ENCODE measurements at places on chromosomes 7 and 10.
A peak's percentile ranks its signal among the peaks of the same experiment; 100 is the strongest.

- no peak for DNase-seq
Observed at GRCh38 chr7:4343272-4344247, 338.5 kb upstream of the FOXK1 start.

- peak; percentile 15 for DNase-seq
Observed at GRCh38 chr7:22853674-22854157, 31.1 kb upstream of the TOMM7 start.

DNA sequence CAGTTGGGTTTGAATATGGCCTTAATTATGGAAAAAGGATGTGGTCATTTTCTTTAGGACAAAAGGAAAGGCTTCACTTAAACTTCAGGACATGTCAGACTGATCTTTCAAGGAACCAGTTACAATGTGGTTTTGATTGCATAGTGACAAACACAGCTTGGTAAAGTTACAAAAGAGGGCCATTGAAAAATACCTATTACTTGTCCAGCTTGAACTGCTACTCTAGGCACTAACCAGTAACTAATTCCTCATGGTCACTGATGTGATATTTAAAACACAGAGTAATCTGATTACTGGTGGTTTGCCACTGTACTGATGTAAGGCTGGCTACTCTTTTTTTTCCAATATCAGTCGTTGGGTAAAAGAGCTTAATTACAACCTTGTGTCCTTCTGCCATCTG lies 22.6 kb downstream of the TES start:
- DNase-seq, result no peak

- no peak for DNase-seq
Observed at GRCh38 chr7:92415225-92415624, 32.1 kb upstream of the GATAD1 start.

DNA sequence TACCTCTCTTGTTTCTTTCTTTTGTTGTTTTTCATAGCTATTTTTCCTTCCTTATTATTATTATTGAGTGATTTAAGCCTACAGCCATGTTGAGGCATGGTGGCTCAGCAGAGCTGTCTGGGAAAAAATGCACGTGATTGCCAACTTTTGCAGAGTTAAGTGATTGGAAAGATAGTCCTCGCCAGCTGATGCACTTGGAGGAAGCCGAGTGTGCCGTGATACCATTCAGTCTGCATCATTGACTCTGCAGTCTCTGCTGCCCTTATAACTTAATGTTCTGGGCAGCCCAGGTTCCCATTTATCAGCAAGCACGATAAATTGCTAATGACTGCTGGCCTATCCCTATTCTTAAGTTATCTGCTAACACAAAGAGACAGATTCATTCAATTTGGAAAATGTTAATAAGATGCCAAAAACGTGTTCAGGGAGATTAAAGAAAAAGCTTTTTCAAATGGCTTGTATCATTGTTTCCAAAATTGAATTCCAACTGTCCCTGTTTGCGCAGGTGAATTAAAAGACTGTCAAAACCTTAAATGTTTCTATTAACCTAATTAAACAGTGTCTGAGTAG lies 232.9 kb upstream of the NPY start:
- no peak for DNase-seq

- DNase-seq, result no peak
Observed at GRCh38 chr7:251446-252175, 38.4 kb upstream of the FOXL3 start.

DNA sequence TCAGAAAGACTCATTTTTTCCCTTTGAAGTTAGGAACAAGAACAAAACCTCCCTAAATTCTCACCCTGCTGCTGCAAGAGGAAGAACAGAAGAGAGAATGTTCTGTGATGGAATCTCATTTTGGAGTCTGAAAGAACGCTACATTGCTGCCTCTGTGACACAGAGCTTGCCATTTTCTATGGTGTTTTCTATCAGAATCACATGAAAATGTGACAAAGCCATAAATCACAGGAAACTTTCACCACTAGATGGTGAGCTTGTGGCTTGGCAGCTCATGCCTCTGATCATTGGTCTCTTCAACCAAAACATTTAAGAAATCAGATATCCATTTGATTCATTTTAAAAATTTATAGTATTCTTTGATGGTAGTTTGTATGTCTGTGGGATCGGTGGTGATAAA lies 82.9 kb downstream of the CADPS2 start:
- DNase-seq, result peak; percentile 71

DNA sequence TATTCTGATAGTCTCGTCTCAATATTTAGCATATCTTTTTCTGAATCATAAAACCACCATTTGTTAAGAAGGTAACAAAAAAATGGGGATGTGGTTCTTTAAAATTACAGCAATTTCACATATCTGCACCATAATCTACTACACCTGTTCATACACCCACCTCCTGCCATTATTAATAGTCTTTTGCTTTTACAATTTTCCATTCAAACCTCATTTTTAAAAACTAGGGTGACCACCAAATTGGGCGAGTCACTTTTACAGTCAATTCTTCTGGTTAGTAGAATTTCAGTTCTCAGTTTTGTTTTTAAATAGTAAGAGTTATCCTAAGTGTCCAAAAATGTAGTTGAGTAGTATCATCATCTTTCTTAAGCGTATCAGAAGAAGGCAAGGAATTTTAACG lies 48.4 kb upstream of the GSAP start:
- no peak for DNase-seq

GRCh38 chr7:77910124-77910523 lies 111.6 kb downstream of the PHTF2 start:
- DNase-seq, result peak; percentile 25

DNA sequence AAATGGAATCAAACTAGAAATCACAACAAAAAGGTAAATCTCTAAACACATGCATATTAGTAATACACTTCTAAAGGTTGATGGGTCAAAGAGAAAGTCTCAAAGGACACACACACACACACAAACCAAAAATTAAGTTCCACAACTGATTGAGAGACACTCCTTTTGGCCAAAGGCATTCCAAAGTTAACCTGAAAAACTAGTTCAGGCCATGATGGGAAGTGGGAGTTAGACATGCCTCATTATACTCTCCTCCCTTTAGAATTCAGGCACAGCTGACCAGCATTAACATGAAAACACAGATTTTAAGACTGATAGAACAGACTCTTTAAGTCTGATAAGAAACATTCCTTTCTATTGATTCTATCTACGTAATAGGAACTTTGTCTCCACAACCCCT lies 332.4 kb upstream of the IGFBP3 start:
- no peak for DNase-seq

DNA sequence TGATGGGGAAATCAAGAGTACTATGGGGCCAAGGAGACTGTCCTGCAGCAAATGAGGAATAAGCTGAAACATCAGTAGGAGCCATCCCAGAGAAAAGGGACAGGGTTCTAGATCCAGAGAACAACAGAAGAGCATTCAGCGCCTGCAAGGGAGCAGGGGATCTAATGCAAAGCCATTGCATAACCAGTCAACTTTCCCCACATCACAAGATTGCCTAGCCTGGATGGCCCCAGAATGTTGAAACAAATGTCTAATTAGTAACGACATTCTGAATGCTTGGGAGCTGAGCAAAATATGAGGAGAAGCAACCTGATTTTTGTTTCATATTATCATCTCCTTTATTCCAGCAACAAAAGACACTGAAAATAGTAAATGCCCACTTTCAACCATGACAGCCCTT lies 2.7 kb upstream of the MPP7 start:
- no peak for DNase-seq

GRCh38 chr10:4262870-4263600 lies 478.0 kb upstream of the KLF6 start:
- DNase-seq, result no peak

DNA sequence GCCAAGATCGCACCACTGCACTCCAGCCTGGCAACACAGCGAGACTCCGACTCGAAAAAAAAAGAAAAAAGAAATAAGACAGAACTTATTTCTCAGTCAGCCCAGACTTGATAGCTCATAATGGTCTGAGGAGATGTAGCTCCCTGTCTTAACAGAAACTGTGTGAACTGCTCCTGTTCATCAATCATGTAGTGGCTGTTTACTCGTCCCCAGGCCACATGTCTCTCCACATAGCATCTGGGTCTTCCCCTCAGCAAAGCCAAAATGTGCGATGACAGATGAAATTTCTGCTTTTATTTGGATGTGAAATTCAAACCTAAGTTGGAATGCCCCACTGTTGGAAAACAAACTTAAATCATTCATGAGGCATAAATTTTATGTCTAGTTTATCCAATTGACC lies 219.0 kb downstream of the CACNA2D1 start:
- DNase-seq, result no peak

- no peak for DNase-seq
Observed at GRCh38 chr10:122864194-122864592, 15.2 kb downstream of the FAM24B start.

DNA sequence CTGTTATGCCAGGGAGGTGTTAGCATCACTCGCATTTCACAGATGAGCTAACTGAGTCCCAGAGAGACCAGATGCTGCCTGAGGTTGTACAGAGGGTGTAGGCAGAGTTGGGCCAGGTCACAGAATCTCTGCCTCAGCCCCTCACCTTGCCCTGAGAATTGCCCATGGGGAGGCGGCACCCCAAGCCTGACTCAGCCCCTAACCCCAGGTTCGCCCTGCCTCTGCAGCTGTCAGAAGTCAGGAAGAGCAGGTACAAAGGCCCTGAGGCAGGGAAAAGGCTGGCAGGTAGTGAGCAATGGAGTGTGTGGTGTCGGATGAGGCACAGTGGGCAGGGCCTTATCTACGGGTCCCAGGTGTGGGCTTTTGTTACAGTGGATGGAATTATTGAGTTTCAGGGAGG lies 79.4 kb downstream of the MYL10 start:
- DNase-seq, result no peak

DNA sequence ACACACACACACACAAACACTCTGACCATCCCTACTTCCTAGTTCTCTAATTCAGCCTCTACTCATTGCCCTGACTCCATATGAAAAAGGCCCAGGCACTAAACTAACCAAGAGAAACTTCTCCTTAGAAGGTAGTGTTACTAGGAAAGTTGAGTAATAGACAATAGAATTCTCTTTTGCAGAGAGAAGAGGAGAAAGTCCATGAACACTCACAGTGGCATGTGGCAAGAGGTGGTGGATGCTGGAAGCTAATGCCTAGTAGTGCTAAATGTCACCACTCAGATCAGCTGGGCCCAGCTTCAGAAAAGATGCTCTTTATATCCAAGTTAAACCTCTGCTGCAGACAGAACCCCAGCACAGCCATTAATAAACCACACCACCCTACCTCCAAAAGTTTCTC lies 58.2 kb downstream of the SORBS1 start:
- no peak for DNase-seq

- DNase-seq, result peak; percentile 69
Observed at GRCh38 chr10:75018686-75019307, 92.7 kb upstream of the SAMD8 start.

- DNase-seq, result peak; percentile 42
Observed at GRCh38 chr7:81769891-81770727, at the start of gene HGF. HGF (minus strand) TSS chr7:81770047; CDS start chr7:81769971, 76 bp downstream.

- peak; percentile 61 for DNase-seq
Observed at GRCh38 chr7:114663502-114663901, 248.9 kb downstream of the FOXP2 start.

GRCh38 chr10:129491123-129491734 lies 24.2 kb downstream of the MGMT start:
- DNase-seq, result no peak

DNA sequence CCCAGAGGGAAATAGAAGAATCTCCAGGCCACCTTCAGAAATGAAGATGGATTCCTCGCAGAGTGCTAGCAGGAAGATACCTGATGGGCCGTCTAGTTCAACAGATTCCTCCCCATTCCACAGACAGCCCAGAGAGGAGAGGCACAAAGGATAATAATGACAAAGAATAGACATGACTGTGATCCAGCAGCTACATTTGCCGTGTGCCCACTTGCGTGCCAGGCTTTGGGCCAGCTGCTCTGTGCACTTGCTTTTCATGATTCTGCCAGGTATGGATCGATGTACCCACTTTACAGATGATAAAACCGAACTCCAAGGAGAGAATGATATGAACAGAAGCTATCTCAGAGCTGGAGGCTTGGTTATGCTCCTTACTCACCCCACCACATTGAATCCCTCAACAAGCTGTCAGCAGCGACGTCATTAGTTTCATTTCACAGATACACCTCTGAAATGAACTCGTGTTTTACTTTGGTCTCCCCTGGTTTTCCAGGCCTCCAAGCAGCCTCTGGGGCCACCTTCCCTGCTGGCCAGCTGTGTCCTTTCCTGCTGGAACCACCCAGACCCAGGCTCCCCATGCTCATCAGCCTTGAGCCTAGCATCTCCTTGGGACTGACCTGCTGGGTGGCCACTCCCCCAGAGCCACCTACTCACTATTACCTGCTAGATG lies 11.9 kb upstream of the WDFY4 start:
- no peak for DNase-seq

DNA sequence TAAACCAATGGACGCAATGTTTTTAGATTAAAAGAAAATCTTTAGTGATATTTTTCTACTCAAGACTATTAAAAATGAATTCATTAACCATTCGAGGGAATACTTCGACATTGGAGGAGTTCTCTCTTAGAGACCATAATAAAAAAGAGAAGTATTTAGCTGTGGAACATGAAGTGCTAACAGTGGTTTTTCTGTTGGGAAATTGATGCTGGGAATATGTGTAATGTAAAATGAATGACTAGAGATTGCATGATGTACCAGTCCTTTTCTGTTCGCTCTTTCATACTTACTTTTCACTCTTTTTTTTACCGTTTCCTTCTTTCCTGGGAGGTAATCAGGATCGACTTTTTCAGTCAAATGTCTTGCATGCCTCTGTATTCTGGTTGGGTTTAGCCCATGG lies 41.3 kb downstream of the ST7 start:
- no peak for DNase-seq

DNA sequence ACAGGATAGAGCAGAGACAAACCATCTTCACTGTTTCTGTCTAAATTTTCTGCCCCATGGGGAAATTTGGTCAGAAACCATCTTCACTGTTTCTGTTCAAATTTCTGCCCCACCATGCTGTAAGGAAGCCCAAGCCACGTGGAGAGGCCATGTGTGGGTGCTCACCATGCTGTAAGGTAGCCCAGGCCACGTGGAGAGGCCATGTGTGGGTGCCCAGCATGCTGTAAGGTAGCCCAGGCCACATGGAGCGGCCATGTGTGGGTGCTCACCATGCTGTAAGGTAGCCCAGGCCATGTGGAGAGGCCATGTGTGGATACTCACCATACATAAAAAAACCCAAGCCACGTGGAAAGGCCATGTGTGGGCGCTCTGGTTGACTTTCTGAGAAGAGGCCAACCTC lies 1088.7 kb upstream of the AUTS2 start:
- DNase-seq, result no peak

- DNase-seq, result no peak
Observed at GRCh38 chr10:85458324-85458723, 908.3 kb downstream of the GRID1 start.

GRCh38 chr10:95606922-95607321 lies 45.8 kb upstream of the SORBS1 start:
- no peak for DNase-seq

DNA sequence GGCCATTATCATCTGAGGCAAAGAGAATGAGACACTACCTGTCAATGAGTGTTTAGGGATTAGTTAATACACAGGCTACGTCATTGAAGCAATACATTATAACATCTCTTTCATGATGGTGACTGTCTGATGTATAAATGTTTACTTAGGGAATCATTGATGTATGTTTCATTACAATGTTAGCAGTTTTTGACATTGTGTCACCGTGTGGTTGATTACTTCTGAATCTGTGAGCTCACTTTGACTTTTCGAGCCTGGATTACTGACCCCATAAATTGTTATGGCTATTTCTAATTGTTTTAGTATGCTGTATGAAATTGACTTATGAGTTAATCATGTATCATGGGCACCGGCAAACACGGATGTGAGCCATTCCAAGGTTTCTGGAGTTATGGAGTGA lies 494.0 kb downstream of the MAGI2 start:
- DNase-seq, result no peak
